ENCODE measurements at places on chromosomes 3 and 15.

DNA sequence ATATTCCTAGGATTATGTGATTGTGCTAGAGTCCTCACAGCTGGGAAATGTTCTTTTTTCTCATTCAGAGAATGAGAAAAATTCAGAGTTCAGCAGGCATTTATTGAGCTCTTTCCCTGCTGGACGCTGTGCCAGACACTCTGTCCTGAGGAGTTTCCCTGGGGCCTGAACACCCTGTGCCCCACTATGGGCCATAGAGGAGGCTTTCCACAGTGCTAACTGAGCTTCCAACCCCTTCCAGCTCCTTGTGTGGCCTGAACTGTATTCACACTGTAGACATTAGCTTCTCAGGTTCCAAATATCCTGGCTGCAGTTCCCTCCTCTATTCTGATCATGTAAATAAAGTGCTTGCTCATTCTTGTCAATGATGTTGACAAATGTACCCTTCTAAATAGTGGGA is 10.0 kb downstream of the ABHD2 start:
- no peak for DNase-seq

- no peak for DNase-seq
These were observed 15.0 kb downstream of the CEP152 start for GRCh38 chr15:48795901-48796300.

GRCh38 chr3:195265363-195265976 is 5.5 kb downstream of the XXYLT1 start:
- DNase-seq = no peak

DNA sequence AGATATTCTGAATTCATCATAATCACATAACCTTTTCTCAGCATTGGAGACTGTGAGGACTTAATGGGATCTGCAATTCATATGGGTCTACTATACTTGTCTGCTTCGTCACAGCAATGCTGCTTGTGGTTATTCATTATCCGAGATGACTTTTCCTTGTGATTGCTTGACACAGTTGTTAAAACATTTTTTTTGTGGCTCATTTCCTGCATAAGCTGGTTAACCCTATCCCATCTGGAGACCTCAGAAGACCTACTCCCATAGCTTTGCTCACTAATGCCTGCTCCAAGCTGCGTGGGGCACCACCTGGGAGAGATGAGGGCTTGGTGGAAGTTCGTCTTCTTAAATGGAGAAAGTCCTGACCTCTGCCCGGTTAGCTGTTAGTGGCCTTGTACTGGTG is 360.8 kb downstream of the CHST2 start:
- no peak for DNase-seq

DNA sequence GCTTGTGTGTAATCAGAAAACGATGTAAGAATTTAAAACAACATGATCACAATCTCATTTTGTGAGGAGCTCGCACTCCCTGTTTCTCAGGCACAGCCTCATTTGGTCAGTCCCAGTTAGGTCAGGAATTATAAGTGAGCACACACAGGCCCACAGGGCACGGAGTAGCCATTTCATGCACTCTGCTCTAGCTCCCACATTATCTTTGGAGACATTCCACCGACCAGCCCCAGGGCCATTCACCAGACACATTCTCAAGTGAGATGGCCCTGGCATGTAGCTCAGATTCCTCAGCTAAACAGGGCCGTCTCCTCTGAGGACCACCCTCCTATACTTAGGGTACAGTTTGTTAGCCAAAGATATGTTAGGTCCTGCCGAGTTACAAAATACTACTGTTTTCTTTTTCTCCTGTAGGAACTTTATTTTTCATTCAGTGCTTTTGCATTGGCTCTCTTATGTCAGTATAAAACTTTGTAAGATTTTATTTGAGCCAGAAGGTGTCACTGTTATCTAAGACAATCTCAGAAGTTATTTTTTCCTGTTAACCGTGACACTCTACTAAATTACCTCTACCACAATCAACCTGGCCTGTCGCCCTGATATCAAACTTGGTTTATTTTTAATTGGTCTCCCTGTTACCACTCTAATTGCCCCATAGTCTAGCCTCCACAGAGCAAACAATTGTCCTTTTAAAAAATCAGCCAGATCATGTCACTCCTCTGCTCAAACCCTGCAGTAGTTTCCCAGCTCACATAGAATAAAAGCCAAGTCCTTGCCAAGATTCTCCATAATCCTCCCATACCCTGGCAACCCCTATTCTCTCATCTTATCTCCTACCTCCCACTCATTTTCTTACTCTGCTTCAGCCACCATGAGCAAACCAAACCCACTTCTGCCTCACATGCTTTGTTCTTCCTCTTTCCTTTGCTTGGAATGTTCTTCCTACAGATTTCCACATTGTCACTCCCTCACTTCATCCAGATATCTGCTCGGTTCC is 105.7 kb downstream of the PPP2R3A start:
- no peak for DNase-seq

DNA sequence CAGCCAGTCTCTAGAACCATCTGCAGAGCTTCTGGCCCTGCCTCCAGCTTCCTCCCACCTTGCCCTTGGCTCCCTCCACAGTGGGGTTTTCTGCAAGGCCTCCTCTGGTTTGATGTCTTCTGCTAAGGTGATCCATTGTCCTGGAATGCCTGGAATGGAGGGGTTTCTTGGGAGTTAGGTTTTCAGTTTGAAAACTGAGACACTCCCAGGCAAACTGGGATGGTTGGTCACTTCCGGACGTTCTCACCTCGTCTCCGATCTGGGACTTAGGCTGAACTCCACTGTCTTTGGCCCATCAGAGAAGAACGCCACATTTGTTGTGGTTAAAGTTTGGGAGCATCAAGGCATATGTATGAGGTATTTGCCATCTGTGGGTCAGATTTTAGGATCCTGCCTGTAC is 77.4 kb upstream of the KLHL25 start:
- no peak for DNase-seq

DNA sequence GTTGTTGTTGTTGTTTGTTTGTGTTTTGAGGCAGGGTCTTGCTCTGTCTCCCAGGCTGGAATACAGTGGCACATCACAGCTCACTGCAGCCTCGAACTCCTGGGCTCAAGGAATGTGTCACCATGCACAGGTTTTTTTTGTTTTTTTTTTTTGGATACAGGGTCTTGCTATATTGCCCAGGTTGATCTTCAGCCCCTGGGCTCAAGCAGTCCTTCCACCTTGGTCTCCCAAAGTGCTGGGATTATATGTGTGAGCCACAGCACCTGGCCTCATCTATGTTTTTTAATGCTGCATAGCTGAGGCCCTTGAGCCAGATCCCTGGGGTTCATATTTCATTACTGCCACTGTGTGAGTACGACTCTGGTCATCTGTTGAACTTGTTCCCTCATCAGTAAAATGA is 352.6 kb downstream of the FEZF2 start:
- no peak for DNase-seq
